ENCODE measurements at places on chromosomes 11 and 22. TPM values are rescaled to one million over a fixed set of nuclear protein-coding genes. Genes with fewer than 3 reads are reported as not detected.

TMEM184B gene
- 66.0 TPM for total RNA-seq

P2RX6 gene
- 0.20 TPM for total RNA-seq

TNNI2 gene
- total RNA-seq = not detected

OR2AT4 gene
- not detected for total RNA-seq

UPK3A gene
- not detected for total RNA-seq

GRCh38 chr11:42772886-42773285, 538.9 kb upstream of the API5 start:
- H3K4me1 ChIP-seq = no peaks in the 10 kb centered on the region
- H3K27ac ChIP-seq = no peak overlapping the region
- H3K4me3 ChIP-seq = no peak overlapping the region
- H3K36me3 ChIP-seq = no peaks in the 10 kb centered on the region

- no peak overlapping the region for H3K27ac ChIP-seq
- no peaks in the 10 kb centered on the region for H3K27me3 ChIP-seq
- no peak overlapping the region for H3K4me3 ChIP-seq
- H3K36me3 ChIP-seq = no peaks in the 10 kb centered on the region
Measured at GRCh38 chr11:98800696-98801095, 220.1 kb upstream of the CNTN5 start.

GRCh38 chr11:68146704-68147474, 25.7 kb upstream of the CHKA start:
- no peak for DNase-seq
- H3K27ac ChIP-seq = peak overlapping the region; percentile 19
- H3K4me3 ChIP-seq = no peak overlapping the region
- H3K4me1 ChIP-seq = peaks cover 16% of the 10 kb centered on the region
- H3K36me3 ChIP-seq = no peaks in the 10 kb centered on the region
- no peaks in the 10 kb centered on the region for H3K27me3 ChIP-seq

- no peak overlapping the region for H3K27ac ChIP-seq
- H3K4me3 ChIP-seq = no peak overlapping the region
- H3K4me1 ChIP-seq = no peaks in the 10 kb centered on the region
- DNase-seq = no peak
Measured at GRCh38 chr11:78748918-78749690, 174.4 kb upstream of the NARS2 start.

DNA sequence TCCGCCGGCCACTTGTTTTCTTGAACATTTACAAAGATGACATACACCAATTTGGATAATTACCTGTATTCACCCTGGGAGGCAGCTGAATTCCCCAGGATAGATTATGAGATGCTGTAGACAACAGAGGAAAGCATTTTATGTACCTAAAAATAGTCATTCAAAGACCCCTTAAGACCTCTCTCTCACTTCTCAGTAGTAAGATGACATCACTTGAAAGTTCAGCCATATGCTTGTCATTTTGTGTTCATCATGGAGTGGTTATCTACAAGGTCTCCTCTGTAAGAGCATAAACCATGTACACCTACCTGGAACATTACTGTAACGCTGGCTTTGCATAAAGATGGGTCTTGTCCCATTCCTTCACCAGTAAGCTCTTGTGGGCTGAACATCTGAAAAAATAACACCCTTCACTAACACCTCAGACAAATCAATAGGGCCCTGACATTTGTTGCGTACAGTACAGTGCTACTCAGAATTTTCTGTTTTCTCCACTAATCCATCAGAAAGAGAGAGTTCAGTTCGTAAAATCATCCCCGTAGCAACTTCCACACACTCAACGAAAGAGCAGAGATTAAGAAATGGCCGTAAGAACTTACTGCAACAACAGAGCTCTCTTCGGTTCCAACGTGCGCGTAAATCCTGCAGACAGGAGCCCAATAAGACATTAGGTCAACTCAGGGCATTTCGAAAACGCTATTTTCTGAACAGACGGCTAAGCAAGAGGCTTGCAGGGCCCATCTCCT, 15.6 kb upstream of the WDR74 start:
- H3K27me3 ChIP-seq = no peaks in the 10 kb centered on the region
- H3K4me1 ChIP-seq = peaks cover 41% of the 10 kb centered on the region
- DNase-seq = no peak

- no peaks in the 10 kb centered on the region for H3K27me3 ChIP-seq
- H3K36me3 ChIP-seq = no peaks in the 10 kb centered on the region
- H3K4me1 ChIP-seq = peaks cover 5% of the 10 kb centered on the region
- no peak overlapping the region for H3K27ac ChIP-seq
- H3K4me3 ChIP-seq = no peak overlapping the region
Measured at GRCh38 chr11:69721745-69722144, 17.9 kb upstream of the FGF19 start.

GRCh38 chr11:37704791-37705190, 1106.8 kb upstream of the RAG2 start:
- no peak for DNase-seq
- no peak overlapping the region for H3K4me3 ChIP-seq
- no peaks in the 10 kb centered on the region for H3K4me1 ChIP-seq
- H3K27ac ChIP-seq = no peak overlapping the region

DNA sequence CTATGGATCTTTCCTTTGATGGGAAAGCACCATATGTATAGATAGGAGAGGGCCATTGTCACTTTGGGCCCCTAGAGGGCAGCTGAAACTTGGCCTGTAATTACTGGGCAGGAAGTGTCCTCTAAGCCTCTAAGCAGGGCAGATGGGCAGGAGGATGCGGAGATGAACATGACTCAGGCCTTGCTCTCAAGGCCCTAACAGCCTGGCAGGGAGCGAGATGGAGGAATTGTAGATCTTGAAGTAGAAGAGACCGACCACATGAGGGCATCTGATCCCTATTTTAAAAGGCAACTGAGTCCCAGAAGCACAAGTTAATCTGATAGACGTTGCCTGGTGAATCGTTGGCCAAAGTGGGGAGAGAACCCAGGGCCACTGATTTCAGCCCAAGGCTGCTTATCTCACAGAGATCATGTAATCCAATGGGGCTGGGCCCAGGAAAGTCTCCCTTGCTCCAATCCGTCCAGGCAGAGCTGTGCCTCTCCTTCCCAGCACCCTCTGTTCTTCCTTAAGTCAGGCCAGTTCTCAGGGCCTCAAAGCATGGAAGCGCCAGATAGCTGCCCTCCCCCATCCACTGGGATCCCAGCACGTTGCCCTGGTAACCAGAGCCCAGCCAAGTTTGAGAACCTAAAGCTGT, 2.5 kb upstream of the SEPTIN3 start:
- no peaks in the 10 kb centered on the region for H3K27me3 ChIP-seq
- no peak overlapping the region for H3K4me3 ChIP-seq
- DNase-seq = peak; percentile 48
- no peak overlapping the region for H3K27ac ChIP-seq
- H3K36me3 ChIP-seq = no peaks in the 10 kb centered on the region

DNA sequence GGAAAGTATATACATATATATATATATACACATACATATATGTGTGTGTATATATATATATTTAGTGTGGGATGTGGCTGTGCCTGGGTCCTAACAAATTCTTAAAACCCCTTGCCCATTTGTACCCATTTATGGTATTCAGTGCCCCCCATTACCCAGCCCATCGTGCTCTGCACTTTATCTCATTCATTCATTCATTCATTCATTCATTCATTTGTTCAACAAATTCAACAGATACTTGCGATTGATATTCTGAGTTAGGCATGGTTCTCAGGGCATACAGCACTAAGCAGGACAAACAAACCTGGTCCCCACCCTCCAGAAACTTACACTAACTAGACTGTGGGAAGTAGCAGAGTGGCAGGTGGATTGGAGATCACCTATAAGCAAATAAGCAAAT, 56.6 kb upstream of the LMO2 start:
- no peaks in the 10 kb centered on the region for H3K4me1 ChIP-seq

- H3K4me1 ChIP-seq = peaks cover 22% of the 10 kb centered on the region
- H3K36me3 ChIP-seq = no peaks in the 10 kb centered on the region
- peak; percentile 15 for DNase-seq
Measured at GRCh38 chr11:110093407-110094297, 460 bp downstream of the ZC3H12C start.

DNA sequence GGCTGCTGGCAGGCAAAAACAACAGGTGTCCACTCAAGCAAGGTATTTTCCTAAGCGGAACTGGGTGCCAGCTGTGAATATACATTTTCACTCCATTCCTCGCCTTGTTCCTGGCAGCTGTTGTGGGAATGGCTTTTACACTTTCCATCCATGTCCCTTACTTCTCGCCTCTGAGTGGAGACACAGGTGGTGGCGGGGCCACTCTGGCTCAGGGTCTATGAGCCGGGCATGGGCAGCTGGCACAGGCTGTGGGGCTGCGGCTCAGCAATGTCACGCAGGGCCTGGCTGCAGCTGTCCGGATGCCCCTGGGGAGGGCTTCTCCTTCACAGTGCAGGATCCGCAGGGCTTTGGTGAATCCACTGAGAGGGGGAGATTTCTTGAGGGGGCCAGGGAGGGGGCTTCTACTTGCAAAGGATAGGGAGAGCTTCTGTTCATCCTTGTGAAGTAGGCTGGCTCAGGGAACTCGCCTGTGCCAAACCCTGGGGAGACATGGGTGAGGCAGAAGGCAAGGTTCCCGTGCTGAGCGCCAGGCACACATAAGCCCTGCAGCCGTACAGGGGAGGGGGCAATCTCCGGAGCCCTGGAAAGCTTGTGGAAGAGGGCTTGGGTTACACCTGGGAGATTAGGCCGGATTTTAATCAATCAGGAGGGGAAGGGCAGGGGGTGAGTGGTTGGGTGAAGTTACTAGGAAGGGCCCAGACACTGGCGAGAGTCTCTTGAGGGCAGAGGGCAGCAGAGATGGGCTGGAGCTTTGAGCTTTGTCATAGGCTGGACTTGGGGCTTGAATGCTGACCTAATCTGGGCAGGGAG, 45.7 kb downstream of the KCNQ1OT1 start:
- DNase-seq = no peak
- no peaks in the 10 kb centered on the region for H3K36me3 ChIP-seq
- H3K27ac ChIP-seq = no peak overlapping the region

DNA sequence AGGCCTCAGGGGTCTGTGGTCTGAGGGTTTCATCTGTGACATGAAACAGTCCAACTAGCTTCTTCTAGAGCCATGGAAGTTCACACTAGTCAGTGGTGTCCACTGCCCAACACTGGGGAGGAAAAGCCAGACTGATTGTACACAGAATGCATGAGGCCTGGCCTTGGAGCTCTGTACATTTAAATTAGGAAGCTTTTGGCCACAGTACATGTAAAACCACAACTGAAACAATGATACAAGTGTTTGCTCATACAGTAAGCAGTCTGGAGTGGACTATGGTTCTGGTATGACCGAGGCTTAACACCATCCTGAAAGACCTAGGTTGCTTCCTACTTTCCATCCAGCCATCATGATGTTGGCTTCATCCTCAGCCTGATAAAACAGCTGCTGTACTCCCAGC, 73.8 kb upstream of the SESN3 start:
- H3K4me3 ChIP-seq = no peak overlapping the region
- H3K27ac ChIP-seq = no peak overlapping the region
- H3K27me3 ChIP-seq = 0 out of 2 replicates have a peak, but pooled peaks cover 8% of the 10 kb centered on the region
- H3K36me3 ChIP-seq = no peaks in the 10 kb centered on the region
- DNase-seq = no peak

DNA sequence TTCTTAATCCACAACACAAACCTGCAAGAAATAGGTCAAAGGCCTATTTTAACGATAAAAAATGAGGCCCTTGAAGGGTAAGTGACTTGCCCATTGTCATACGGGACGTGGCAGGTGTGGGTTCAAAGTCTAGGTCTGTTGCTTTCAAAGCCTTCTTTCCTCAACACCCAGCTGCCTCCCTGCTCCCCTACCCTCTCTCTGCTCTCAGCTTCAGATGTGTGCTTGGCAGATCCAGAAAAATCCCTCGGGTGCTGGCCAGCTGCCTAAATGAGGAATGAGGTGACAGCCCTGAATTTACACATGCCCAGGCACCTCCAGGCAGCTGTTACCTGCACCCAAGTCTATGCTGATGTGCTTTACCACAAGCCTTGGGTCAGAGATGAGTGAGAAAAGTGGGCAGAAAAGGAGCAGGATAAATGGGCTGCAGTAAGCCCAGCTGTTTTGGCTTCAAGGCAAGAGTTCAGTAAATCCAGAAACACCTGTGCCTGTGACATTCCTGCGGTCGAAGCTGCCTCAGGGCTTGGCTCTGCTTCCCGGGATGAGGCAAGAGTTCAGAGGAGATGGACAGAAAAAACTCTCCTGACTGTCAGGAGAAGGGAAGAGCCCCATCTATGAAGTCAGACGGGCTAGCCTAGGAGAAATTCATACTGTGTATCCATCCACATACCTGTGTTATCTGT, 49.9 kb upstream of the LDLRAD3 start:
- DNase-seq = no peak
- no peak overlapping the region for H3K4me3 ChIP-seq
- H3K27ac ChIP-seq = no peak overlapping the region
- H3K27me3 ChIP-seq = no peaks in the 10 kb centered on the region

DNA sequence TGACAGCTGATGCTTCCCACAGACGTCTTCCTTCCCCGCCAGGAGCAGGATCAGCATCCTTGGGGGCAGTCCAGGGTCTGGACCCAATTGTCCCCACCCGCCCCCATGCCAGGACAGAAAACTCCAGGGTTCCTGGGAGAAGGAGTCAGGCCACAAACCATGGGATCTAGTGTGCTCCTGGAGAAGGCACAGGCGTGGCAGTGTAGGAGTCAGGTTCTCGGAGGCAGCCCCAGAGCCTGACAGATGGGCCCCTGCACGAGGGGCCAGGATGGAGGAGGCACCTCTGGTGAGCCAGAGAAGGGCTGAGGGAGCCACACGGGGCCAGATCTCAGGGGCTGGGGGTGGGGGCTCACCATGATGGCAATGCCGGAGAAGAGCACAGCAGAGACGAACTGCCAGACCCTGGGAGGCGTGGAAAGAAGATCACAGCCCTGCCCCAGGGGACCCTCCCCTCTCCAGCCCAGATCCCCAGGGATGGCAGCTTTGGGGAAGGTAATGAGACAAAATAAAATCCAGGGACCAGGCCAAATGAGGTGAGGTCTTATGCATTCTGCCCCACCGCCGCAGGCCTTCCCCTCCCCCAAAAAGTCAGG, 13.6 kb downstream of the TP53I11 start:
- no peaks in the 10 kb centered on the region for H3K36me3 ChIP-seq
- DNase-seq = no peak
- H3K27ac ChIP-seq = no peak overlapping the region
- H3K4me1 ChIP-seq = no peaks in the 10 kb centered on the region
- H3K27me3 ChIP-seq = no peaks in the 10 kb centered on the region

DNA sequence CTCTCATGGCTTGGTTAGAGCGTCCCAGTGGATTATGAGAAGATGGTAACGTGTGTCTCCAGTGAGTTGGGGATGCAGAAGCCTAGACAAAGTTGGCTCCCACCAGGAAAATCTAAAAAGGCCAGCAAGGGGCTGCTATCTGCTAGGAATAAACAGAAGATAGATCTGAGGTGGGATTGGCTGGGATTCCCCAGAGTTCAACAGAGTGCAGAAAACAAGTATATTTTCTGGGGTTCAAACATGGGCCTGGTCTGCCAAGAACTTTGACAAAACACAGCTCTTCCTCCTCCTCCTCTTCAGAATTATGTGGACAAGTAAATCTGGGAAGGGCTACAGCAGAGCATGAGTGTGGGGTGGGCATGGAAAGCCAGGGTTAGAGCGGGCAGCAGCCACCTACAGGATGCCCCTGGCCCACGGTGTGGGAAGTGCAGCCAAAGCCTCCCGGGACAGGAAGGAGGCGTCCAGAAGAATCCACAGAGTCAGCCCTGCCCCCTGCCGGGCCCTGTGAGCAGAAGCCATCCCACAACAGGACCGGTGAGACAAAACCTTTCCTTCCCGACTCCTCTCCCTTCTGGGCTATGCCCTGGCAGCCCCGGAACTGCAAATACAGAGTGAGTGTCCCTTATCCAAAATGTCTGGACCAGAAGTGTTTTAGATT, 67.1 kb downstream of the CD82 start:
- peak; percentile 45 for DNase-seq
- H3K27me3 ChIP-seq = no peaks in the 10 kb centered on the region
- no peaks in the 10 kb centered on the region for H3K36me3 ChIP-seq
- H3K4me1 ChIP-seq = peaks cover 2% of the 10 kb centered on the region
- H3K4me3 ChIP-seq = no peak overlapping the region

GRCh38 chr11:64341851-64342791, 2.1 kb downstream of the CCDC88B start:
- H3K4me3 ChIP-seq = peak overlapping the region; percentile 61
- peaks cover 35% of the 10 kb centered on the region for H3K4me1 ChIP-seq
- peak overlapping the region; percentile 81 for H3K27ac ChIP-seq
- H3K36me3 ChIP-seq = no peaks in the 10 kb centered on the region
